Progenitor cell of endocrine pancreas (in vitro differentiated cells): ENCODE measurements at places on chromosomes 2 and 18. TPM values are rescaled to one million over a fixed set of nuclear protein-coding genes. Genes with fewer than 3 reads are reported as not detected.

The GPR45 gene
- total RNA-seq: not detected in 2 replicates

The GKN2 gene
- total RNA-seq: not detected in 2 replicates

The MCFD2 gene
- total RNA-seq: 72.9 and 78.3 TPM in 2 replicates

DNA sequence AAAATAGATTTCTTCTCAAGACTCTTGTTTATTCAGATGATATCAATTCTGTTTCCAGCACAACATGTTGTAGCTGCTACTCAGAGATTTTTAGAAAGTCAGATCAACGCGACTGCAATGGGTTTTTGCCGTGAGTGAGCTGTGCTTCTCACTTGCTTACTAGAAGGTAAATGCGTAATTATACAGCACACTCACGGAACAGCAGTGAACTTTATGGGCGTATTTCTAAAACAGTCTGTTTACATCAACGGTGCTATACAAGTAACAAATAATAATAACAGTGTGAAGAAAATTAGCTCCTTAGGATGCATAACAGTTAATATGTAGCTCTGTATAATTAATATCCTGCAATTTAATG is 533.6 kb downstream of the RNF144A start:
- DNase-seq: no peak
- H3K27me3 ChIP-seq: peaks cover 3% of the 10 kb centered on the region
- no peaks in the 10 kb centered on the region for H3K36me3 ChIP-seq
- no peaks in the 10 kb centered on the region for H3K4me1 ChIP-seq
- H3K27ac ChIP-seq: no peak overlapping the region

DNA sequence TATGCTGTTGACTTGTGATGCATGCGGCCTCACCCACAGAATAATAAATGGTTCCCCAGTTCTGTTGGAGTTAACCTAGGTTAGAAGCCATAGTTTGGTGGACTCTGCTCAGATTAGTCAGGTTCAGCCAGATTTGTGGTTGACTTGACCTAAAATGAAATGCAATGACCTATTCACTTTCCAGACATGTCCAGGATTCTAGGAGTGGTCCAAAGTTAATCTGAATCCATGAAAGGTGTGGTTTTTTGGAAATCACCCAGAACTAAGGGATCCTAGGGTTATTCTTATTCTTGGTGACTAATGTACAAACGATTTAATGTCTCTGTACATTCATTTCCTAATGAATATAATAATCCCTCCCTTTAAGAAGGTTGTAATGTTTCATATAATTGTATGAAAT is 88.9 kb upstream of the RBBP8 start:
- H3K4me3 ChIP-seq: no peak overlapping the region
- DNase-seq: no peak
- H3K36me3 ChIP-seq: no peaks in the 10 kb centered on the region
- no peaks in the 10 kb centered on the region for H3K27me3 ChIP-seq

DNA sequence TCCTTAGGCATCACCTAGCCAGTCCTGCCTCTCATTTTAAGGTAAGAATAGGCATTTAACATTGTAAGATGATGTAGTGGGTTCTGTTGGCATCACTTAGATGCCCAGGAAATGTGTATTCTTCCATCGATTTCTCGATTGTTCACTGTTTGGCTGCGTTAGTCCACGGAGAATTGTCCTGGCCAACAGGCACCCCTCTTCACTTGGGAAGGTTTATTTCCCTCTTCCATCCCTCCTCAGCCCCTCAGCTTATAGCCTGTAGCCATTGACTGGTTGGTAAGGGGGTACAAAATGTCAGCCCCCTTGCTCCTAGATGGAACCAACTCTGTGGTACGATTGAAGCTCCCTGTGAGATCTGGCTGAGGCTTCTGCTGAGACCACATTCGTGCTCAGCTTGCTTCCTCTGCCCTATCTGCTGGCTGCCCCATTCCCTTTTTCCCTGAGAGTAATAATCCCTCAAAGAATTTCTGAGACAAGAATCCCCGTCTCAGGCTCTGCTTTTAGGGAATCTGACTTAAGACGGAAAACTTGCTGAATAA is 43.4 kb downstream of the PLEKHA3 start:
- H3K4me1 ChIP-seq: peaks cover 7% of the 10 kb centered on the region
- H3K27me3 ChIP-seq: no peaks in the 10 kb centered on the region
- no peak for DNase-seq
- H3K36me3 ChIP-seq: peaks cover 3% of the 10 kb centered on the region

- no peaks in the 10 kb centered on the region for H3K4me1 ChIP-seq
- no peak overlapping the region for H3K4me3 ChIP-seq
- H3K27ac ChIP-seq: no peak overlapping the region
Observed at GRCh38 chr2:137828624-137829023, 135.6 kb upstream of the HNMT start.

DNA sequence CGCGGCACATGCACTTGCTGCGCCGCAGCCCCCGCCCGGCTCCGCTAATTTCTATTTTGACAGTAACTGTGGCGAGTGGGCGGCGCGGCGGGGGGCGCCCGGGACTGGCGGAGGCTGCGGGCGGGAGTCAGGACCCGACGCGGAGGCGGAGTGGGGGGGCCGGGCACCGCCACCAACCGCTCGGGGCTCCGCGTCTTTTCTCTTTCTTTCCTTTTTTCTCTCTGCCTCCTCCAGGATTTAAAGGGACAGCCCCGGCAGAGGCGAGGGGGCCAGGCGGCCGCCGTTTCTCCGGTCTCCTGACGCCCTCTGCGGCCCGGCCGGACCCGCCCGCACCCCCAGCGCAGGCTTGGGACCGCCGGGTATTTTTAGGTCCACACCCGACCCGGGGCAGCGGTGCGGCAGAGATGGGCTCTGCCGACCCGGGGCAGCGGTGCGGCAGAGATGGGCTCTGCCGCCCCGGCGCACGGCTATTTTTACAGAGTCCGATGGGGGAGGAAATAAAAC is 460 bp upstream of the ZBTB7C start:
- H3K27me3 ChIP-seq: peaks cover 76% of the 10 kb centered on the region
- H3K36me3 ChIP-seq: no peaks in the 10 kb centered on the region
- peaks cover 8% of the 10 kb centered on the region for H3K4me1 ChIP-seq
- no peak overlapping the region for H3K27ac ChIP-seq
- peak; percentile 16 for DNase-seq

DNA sequence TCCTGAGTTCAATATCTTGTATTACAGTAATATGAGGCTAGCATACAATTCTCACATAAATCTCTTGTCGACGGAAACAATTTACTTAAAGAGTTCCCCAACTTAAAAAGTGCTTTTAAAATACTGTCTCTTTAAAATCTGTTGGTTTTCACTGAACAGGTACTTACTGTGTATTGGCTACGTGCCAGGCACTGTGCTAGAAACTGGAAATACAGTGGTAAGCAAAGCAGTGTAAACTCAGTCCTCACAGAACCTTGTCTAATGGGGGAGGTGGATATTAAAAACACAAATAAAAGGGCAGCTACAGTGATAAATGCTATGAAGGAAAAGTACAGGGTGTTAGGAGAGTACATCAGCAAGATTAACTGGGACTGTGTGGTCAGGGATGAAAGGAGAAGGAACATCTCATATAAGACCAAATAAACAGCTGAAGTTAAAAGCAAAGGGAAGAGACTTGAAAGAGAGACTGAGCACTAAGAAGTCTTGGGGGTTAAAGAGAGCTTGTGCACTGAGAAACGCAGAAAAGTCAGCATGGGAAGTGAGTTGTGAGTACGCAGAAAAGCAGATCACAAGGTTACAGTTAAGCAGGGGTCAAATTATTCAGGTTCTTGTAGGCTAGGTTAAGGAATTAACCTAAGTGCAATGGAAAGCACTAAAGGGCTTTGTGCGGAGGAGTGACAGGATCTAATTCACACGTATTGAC is 52.5 kb downstream of the USP40 start:
- no peak overlapping the region for H3K4me3 ChIP-seq
- H3K36me3 ChIP-seq: peaks cover 17% of the 10 kb centered on the region
- no peaks in the 10 kb centered on the region for H3K27me3 ChIP-seq
- no peak for DNase-seq
- no peaks in the 10 kb centered on the region for H3K4me1 ChIP-seq

DNA sequence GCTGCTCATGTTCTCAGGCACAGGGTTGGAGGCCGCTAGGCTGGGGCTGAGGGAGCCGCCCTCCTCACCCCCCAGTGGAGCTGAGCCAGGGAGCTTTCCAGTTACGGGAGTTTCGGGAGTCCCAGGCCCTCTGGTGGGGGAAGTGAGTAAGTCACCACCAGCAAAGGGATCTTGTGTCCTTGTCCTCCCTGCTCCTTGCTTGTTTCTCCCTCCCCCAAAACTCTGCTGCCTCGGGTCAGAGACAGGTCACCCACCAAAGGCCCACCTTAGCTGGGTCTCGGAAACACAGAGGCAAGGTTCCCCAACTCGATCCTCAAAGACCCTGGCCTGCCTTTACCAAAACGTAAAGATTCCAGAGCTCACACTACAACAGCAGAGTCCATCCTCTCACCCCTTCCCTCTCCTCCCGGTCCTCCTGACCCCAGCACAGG is 60.5 kb upstream of the POMC start:
- no peaks in the 10 kb centered on the region for H3K27me3 ChIP-seq
- peak; percentile 58 for DNase-seq
- peaks cover 5% of the 10 kb centered on the region for H3K36me3 ChIP-seq

- H3K27ac ChIP-seq: no peak overlapping the region
- no peaks in the 10 kb centered on the region for H3K4me1 ChIP-seq
- H3K27me3 ChIP-seq: peaks cover 5% of the 10 kb centered on the region
- no peaks in the 10 kb centered on the region for H3K36me3 ChIP-seq
- no peak overlapping the region for H3K4me3 ChIP-seq
- DNase-seq: no peak
Observed at GRCh38 chr2:119731983-119732382, 27.7 kb upstream of the PTPN4 start.

- H3K27me3 ChIP-seq: no peaks in the 10 kb centered on the region
- H3K4me1 ChIP-seq: no peaks in the 10 kb centered on the region
- H3K27ac ChIP-seq: no peak overlapping the region
- no peak for DNase-seq
- H3K4me3 ChIP-seq: no peak overlapping the region
- H3K36me3 ChIP-seq: no peaks in the 10 kb centered on the region
Observed at GRCh38 chr2:215171796-215172195, 33.4 kb upstream of the ABCA12 start.

DNA sequence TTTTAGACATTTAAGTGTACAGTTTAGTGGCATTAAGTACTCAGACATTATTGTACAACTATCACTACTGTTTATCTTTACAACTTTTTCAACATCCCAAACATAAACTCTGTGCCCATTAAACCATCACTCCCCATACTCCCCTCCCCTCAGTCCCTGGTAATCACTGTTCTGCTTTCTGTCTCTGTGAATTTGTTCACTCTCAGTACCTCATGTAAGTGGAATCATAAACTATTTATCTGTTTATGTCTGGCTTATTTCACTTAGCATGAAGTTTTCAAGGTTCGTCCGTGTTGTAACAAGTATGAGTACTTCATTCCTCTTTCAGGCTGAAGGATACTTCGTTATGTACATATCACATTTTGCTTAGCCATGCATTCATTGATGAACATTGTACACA is 9.8 kb upstream of the RUFY4 start:
- peaks cover 41% of the 10 kb centered on the region for H3K27me3 ChIP-seq
- H3K4me3 ChIP-seq: no peak overlapping the region
- no peaks in the 10 kb centered on the region for H3K36me3 ChIP-seq
- no peaks in the 10 kb centered on the region for H3K4me1 ChIP-seq
- no peak overlapping the region for H3K27ac ChIP-seq

DNA sequence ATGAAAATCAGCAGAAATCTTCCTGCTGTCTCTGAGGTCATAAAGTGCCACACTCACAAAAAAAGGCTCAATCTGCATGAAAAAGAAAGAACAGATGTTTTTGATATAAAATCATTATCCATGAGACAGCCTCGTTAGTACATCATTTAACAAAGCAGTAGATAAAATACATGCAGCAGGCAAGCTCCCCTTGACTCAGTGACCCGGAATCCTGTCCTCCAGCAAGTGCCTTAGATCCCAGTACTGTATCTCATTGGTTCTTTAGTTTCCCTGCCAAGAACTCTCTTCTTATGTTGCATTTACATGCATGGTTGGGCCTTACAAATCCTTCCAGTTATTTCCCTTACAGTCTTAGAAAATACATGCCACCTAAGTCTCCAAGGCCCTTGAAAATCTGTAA is 148.9 kb upstream of the CCDC195 start:
- H3K4me3 ChIP-seq: no peak overlapping the region
- H3K27me3 ChIP-seq: no peaks in the 10 kb centered on the region
- H3K27ac ChIP-seq: no peak overlapping the region
- no peak for DNase-seq
- H3K36me3 ChIP-seq: no peaks in the 10 kb centered on the region

DNA sequence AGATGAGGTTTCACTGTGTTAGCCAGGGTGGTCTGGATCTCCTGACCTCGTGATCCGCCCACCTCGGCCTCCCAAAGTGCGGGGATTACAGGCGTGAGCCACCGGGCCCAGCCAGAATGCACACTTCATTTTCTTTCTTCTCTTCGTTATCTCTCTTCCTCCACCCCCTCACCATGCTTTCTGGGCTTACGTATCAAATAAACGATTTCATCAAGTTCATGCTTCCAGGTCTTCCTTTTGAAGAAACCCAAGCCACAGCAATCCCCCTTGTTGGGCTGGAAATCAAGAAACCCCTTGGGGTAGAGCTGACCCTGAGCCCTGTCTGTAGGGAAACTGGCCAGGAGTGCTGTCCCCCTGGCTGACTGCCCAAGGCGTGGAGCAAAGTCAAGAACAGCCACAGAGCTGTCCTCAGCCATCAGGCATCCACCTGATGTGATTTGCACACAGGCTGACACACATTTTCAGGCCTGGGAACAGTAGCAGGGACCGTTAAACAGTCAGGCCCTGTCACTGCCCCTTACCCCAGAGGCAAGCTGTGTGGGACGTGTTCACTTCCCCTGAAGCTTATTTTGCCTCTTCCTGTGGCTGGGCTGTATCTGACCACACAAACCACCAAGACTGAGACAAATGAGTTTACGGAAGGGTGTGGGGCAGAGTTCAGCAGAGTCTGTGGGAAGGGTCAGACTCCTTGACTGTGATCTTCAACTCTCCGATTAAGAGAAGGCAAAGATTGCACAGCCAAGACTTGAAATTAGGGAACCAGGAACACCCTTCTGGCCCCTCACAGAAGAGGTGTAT is 15.1 kb upstream of the NMUR1 start:
- no peak overlapping the region for H3K4me3 ChIP-seq
- H3K27ac ChIP-seq: peak overlapping the region; percentile 88
- H3K36me3 ChIP-seq: peaks cover 2% of the 10 kb centered on the region
- no peak for DNase-seq
- H3K27me3 ChIP-seq: peaks cover 2% of the 10 kb centered on the region
- peaks cover 10% of the 10 kb centered on the region for H3K4me1 ChIP-seq

GRCh38 chr2:173353556-173353955 is 1.1 kb upstream of the CDCA7 start:
- no peaks in the 10 kb centered on the region for H3K36me3 ChIP-seq
- H3K27me3 ChIP-seq: peaks cover 17% of the 10 kb centered on the region
- H3K4me1 ChIP-seq: peaks cover 18% of the 10 kb centered on the region

DNA sequence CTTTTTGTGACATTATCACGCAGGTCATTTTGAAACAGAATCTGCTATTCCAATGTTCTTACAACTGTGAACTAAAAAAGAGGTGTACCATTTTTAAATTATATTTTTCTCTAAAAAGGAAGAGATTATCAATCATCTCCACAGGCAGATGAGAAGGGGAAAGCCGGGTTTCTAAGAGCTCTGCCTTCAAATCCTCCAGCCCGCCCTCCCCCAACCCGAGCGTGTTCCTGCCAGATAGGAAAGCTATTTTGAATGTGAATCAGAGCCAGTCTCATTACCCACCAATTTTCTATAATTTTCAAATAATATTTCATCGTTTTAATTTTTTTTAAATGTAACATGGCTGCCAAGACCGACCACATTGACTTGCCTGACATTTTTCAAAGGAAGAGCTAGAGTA is 65.9 kb downstream of the KCNF1 start:
- DNase-seq: no peak
- H3K36me3 ChIP-seq: no peaks in the 10 kb centered on the region
- H3K27ac ChIP-seq: no peak overlapping the region
- H3K27me3 ChIP-seq: peaks cover 25% of the 10 kb centered on the region
- no peaks in the 10 kb centered on the region for H3K4me1 ChIP-seq
- H3K4me3 ChIP-seq: no peak overlapping the region

GRCh38 chr2:39114771-39115170 is 6.1 kb downstream of the SOS1 start:
- peaks cover 19% of the 10 kb centered on the region for H3K36me3 ChIP-seq
- peaks cover 31% of the 10 kb centered on the region for H3K4me1 ChIP-seq
- H3K4me3 ChIP-seq: no peak overlapping the region
